ENCODE measurements at places on chromosomes 1 and 21.

- DNase-seq, result no peak
Measured at GRCh38 chr1:204196068-204196795, at the start of gene KISS1. KISS1 (minus strand) TSS chr1:204196491; CDS start chr1:204192876, 3,615 bp downstream.

DNA sequence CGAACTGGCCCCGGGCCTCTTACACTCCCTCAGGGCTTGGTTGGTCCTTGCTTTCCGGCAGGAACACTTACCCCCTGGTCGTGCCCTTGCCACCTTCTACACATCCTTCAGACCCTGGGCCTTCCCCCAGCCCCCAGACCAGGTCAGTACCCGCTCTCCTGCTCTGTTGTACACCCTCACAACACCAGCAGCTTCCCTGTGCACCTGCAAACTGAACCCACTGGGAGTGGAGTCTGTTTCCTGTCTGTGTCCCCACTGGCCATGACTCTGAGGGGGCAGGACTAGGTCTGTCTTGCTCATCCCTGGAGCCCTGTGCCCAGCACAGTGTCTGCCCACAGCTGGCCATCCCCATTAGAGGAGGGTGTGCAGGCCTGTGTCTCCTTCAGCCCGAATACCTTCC, 2.1 kb upstream of the TMEM200B start:
- no peak for DNase-seq

- no peak for DNase-seq
Measured at GRCh38 chr1:171206204-171206977, 21.3 kb downstream of the FMO2 start.

- DNase-seq, result no peak
Measured at GRCh38 chr1:82795508-82796149, 994.9 kb downstream of the ADGRL2 start.

- no peak for DNase-seq
Measured at GRCh38 chr1:232334811-232335210, 295.1 kb downstream of the SIPA1L2 start.

DNA sequence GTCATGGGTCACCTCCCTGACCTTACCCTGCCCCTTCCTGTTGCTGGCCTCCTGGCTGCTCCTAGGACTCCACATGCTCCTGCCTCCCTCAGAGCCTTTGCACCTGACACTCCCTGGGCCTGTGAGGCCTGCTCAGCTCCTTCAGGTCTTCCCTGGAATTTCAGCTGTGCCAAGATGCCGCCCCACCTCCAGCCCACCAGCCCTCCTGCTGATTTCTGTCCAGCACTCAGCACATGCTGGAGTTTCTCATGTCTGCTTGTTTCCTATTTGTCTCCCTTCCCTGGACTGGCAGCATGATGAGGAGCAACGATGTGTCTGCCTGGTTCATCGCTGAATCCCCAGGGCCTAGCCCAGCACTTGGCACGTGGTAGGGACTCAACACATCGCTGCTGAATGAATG, 3.0 kb downstream of the MFAP2 start:
- no peak for DNase-seq

DNA sequence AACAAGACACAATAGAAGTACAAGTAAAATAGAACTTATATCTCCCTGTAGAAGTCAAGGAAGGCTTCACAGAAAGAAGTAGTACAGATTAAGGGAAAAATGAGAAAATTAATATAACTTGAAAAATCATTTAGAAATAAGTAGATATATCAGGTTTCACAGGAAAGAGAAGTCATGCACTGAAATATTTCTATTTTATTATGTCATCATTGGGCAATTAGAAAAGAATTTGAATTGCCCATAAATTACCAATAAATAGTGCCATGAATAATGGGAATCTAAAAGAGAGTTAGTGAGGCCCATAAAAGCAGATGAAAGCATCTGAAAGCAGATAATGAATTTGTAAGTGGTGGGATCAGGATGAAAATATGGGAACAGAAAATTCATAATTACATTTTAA, 1597.8 kb downstream of the PLA2G4A start:
- no peak for DNase-seq

GRCh38 chr1:147753081-147753480, 7.3 kb downstream of the GJA5 start:
- DNase-seq, result no peak

- DNase-seq, result no peak
Measured at GRCh38 chr1:35432231-35432630, 125.0 kb downstream of the KIAA0319L start.

GRCh38 chr1:189596197-189596596, 881.5 kb downstream of the BRINP3 start:
- no peak for DNase-seq

- DNase-seq, result no peak
Measured at GRCh38 chr1:219372916-219373615, 199.4 kb downstream of the LYPLAL1 start.

GRCh38 chr21:41241341-41241740, 73.4 kb downstream of the BACE2 start:
- DNase-seq, result no peak

GRCh38 chr21:21864321-21864840, 866.2 kb downstream of the NCAM2 start:
- DNase-seq, result no peak

GRCh38 chr1:209387969-209388329, 195.6 kb upstream of the CAMK1G start:
- DNase-seq, result no peak

DNA sequence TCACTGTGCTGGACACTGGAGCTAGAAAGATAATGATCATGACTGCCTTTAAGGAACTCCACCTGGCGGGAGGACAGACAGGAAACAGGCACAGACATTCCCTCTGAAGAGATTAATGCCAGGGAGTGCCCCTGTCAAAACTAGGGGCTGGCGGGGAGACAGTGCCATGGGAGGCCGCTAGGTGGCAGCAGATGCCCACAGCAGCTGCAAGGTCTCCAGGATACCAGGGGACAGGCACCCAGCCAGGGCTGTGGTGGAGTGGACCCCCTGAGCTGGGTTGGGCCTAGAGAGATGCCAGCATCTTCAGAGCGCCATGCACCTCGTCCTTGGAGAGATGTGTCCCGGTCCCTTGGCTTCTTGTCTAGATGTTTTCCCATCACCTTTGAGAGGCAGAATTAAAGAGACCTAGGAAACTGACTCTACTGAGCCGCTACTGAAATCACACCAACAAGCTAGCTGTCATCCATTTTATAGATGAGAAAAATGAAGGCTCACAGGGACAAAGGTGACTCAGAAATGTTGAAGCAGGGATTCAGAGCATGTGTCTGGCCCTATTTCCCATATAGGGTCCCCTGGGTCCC, 3.6 kb downstream of the REN start:
- peak; percentile 73 for DNase-seq
